ENCODE measurements at places on chromosomes 4 and X.

DNA sequence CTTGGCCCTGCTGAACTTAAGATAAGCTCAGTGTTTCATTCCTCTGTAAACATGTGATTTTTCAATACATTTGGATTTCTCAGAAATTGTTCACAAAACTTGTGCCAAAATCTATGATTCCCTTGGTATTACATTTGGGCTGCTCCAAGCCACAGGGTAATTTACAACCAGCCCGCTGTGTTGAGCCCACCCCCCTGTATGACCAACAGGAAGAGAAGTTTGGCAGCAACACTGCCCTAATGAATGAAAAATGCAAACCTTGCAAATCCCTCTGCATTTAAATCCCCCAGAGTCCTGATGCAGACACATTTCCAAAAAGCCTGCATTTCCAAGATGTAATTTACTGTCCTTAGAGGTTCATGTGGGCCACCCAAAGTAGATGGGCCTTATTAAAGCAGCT, 34.1 kb upstream of the GAB1 start:
- DNase-seq = no peak

GRCh38 chr4:140240237-140240636, 86.3 kb upstream of the MAML3 start:
- no peak for DNase-seq

- no peak for DNase-seq
Measured at GRCh38 chr4:159178151-159178546, 75.3 kb downstream of the RAPGEF2 start.

- DNase-seq = peak; percentile 58
Measured at GRCh38 chr4:86496094-86497080, 97.7 kb upstream of the PTPN13 start.
